Esophagus squamous epithelium (tissue), 5 donors: ENCODE measurements at places on chromosomes 2 and 18. TPM values are rescaled to one million over a fixed set of nuclear protein-coding genes. Genes with fewer than 3 reads are reported as not detected.

DNA sequence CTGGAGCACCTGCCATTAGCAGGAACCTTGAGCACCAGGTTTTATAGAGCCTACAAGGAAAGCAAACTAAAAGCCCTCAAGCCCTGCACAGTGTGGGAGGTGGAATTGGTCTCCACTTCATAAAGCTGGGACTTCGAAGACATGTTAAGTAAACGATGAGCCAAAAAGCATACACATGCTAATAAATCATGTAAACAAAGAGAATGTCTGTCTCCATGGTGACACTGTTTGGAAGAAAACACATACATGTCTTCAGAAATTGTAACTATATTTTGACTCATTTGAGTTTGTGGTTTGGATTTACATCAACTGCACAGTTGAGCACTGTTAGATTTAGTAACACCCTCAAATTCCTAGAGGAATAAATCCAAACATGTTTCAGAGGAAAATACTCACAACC is 978.5 kb upstream of the LRRTM1 start:
- DNase-seq: no peak

- no peak for DNase-seq
Observed at GRCh38 chr18:74196220-74197119, 48.1 kb downstream of the TIMM21 start.

DNA sequence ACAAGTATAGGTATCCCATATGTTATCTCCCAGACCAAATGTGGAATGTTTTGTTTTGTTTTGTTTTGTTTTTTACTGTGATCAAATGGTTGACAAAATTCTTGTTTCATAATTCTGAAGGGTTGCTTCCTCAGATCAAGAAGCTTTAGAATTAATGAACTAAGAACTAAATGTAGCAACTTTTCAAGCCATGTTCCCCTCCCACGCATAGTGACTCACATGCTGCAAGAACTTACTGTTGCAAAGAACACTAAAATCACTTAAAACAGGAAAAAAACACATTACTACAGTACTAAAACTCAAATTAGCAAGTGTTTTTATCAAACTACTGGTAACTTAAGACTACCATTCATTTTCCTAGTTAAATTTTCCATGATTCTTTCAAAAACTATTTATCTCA is 30.6 kb downstream of the HNRNPLL start:
- DNase-seq: no peak

DNA sequence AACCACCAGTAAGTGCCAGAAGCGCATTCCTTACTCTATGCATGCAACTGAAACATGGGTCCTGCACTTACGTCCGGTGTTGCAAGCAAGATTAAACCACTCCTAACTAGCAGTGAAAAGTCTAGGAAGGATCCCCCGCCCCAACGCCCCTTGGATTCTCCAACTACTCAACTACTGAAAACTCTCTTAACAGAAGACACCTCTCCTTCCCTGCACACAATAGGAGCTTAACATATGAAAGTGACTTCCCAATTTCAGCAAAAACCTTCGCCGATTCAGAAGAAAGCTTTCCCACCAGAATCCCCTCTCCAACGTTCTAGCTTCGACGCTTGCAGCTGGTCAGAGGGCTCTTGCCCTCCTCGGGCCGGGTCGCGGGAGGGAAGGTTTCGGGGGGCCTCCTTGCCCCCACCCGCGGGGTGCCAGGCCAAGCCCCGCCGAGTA is 578 bp downstream of the IWS1 start:
- no peak for DNase-seq

CWC22 gene
- total RNA-seq: 19.0 TPM

PMS1 gene
- total RNA-seq: 15.3 TPM

- DNase-seq: no peak
Observed at GRCh38 chr2:18889565-18890332, 300.4 kb upstream of the NT5C1B start.

DNA sequence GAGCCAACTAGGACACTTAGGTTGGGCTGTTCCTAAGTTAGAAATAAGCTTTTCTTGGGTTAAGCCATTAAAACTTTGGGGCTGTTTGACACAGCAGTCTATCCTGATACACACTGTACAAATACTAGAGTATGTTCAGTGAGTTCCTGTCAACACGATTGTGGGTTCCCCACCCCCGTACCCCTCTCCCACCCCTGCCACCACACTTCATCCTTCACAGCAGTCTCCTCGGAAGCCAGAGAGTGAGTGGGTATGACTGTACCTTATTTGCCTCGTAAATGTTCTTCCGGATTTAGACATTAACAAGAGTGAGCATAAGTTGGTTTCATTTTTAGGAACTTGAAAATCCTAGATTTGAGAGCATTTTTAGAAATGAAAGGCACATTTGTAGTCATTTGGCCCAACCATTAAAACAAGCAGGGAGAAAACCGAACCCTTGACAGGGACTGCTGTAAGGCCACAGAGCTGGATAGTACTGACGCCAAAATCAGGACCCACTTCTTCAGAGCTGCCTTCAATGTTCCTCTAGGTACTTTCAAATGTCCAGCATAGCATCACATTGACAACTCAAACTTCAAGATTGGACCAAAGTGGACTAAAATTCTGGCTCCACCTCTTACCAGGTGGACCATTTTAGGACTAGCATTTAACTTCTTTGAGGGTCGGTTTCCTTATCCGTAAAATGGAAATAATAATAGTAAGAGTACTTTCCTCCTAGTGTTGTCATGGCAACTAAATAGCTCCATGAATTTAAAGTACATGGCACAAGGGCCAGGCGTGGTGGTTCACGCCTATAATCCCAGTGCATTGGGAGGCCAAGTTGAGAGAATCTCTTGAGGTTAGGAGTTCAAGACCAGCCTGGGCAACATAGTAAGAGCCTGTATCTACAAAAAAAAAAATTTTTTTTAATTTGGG is 166.3 kb upstream of the SERTAD2 start:
- no peak for DNase-seq

DNA sequence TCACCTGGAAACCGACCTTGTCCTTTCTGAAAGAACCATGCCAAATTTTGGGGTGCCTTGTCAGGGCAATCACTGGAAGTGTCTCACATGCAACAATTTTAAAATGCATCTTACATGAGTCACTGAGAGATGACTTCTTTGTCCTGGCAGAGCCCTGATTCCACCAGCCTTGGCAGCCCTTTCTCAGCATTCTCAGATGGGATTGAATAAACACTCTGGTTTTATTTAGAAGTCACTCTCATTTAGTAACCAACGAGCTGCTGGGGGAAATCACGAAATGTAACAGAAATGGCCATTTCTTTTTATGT is 3.8 kb upstream of the ATP8B1 start:
- DNase-seq: no peak

SMARCAL1 gene
- total RNA-seq: 17.7 TPM

DNA sequence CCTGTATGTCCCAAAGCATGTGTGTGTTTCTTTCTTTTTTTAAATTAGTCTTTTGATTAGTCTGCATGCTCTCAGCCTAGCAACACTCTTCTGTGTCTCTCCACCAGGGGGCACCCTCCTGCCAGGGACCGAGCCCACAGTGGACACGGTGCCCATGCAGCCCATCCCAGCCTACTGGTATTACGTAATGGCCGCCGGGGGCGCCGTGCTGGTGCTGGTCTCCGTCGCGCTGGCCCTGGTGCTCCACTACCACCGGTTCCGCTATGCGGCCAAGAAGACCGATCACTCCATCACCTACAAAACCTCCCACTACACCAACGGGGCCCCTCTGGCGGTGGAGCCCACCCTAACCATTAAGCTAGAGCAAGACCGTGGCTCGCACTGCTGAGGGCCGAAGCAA is 93.8 kb downstream of the NRP2 start:
- no peak for DNase-seq

TMEM185B gene
- 20.9 TPM for total RNA-seq

DNA sequence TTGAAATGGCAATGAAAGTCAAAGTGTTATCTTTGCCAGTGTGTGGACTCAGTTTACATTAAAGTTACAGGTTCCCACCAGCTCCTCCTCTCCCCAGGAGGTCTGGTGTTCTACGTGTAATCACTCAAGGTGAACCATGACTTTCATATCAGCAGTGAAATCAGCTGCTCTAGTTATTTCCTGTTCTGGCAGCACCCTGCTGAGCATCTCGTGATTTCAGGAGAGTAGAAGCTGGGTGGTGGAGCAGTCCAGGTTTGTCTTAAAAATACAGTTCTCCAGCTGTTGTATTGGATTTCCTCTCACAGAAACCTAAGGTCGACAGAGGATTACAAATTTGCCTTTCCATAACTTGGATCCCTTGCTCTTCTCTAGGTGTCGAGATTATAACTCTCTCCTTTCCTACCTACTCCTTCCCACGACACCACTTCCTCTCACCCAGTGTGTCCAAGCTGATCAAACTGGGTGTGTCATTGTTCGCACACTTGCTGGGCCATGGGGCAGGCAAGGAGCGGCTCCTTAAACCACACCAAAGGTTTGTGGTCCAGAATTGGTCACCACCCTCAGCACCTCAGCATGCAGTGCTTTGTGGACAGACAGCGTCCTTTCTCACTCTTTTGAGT is 13.0 kb upstream of the ARHGAP25 start:
- DNase-seq: no peak

NGEF gene
- 5.2 TPM for total RNA-seq

DNA sequence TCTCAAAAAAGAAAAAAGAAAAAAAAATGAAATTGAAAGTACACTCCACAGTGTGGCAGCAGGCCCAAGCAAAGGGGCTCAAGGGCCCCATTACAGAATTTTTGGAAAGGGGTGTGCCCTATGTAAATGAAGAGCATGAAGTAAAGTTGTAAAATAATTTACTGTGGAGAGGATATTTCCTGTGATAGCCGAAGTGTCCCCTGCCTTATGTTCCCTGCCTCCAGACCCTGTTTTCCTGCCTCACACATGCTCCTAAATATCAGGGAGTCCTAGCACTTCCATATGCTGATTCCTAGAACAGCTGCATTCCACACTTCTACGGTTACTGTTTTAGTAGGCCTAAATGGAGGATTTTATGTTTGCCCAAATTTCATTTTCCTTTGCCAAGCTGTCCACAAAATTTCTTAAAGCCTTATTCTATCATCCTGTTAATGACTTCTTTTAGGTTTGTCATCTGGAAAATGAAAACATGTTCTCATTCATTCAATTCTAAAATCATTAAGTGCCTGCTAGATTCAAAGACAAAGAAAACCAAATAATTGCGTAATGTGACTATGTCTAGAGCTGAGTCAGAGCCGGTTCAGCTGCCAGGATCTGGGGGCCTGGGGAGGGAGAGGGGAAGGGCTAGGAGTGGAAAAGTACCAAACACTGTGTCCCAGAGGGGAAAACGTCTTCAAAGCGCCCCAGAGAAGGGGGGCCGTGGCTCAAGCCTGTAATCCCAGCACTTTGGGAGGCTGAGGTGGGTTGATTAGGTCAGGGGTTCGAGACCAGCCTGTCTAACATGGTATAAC is 25.9 kb upstream of the IMPA2 start:
- no peak for DNase-seq

- DNase-seq: no peak
Observed at GRCh38 chr18:22355598-22355997, 62.1 kb downstream of the CTAGE1 start.

CD207 gene
- 2.5 TPM for total RNA-seq

KIAA2012 gene
- total RNA-seq: not detected

DNA sequence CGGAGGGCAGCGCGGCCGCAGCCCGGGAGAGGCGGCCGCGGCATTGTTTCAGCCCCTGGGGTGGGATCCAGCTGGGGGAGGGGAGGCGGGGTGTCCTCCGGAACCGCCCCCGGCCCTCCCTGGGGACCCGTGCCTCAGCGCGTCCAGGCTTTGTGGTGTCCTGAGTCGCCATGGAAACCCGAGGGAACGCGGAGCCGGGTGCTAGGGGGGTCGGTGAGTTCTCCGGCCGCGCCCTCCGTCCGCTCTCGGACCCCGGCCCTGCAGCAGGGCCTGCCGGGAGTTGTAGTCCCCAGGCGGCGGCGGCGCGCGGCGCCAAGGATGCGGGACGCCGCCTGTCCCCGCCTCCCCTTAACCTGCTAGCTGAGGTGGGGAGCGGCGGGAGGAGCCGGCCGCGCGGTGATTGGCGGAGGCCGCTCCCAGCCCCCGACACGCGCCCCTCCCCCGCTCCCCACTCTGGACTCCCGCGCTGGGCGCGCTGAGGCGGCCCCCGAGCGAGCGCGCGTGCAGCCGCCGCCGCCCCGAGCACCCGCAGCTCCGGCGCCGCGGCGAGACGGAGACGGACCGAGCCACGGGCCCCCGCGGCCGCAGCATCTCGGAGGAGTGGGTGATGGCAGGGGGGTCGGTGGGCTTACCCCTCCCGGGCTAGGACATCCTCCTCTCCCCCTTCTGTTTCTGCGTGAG is at the start of gene DPYSL5:
Gene DPYSL5 (plus strand): TSS at position 478 of the 681 bp plus-strand sequence. CDS start 50,368 bp downstream, outside the sequence.
- no peak for DNase-seq

GRCh38 chr2:133790711-133791110 is 222.4 kb upstream of the NCKAP5 start:
- DNase-seq: no peak

STEAP3 gene
- 27.4 TPM for total RNA-seq

GRCh38 chr2:28352610-28353195 is 40.0 kb upstream of the FOSL2 start:
- DNase-seq: no peak

DNA sequence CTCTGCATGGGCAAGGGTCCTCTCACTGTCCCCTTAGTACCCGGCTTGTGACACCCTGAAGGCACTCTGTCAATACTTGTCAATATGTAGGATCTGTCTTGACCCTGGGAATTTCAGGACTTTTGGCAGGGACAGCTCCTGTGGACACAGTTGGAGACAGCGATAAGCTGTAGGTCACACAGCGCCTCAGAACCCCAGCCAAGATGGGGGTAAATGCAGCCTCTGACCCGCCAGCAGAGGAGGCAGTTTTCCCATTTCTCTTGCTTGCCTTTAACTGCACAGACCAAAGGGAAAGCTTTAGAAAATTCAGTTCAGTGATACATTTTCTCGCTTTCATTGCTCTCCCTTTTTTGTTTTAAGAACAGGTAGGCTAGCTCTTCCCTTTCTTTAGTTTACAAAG is 54.8 kb upstream of the KLHL29 start:
- no peak for DNase-seq

GRCh38 chr2:8174641-8175257 is 507.1 kb upstream of the ID2 start:
- no peak for DNase-seq

- DNase-seq: no peak
Observed at GRCh38 chr2:85503851-85504777, 34.9 kb upstream of the MAT2A start.

OSBPL6 gene
- 6.1 TPM for total RNA-seq

- DNase-seq: no peak
Observed at GRCh38 chr2:48482769-48483168, 47.2 kb upstream of the STON1 start.

- no peak for DNase-seq
Observed at GRCh38 chr2:167297292-167297691, 409.0 kb downstream of the XIRP2 start.

PROC gene
- total RNA-seq: not detected

SLC11A1 gene
- total RNA-seq: 10.6 TPM

DUSP19 gene
- 0.70 TPM for total RNA-seq

CFC1 gene
- not detected for total RNA-seq

- no peak for DNase-seq
Observed at GRCh38 chr18:21826641-21827302, 86.2 kb downstream of the MIB1 start.

- DNase-seq: no peak
Observed at GRCh38 chr2:185835974-185836373, 97.4 kb downstream of the FSIP2 start.

RUFY4 gene
- total RNA-seq: not detected

GRCh38 chr2:134402410-134402809 is 148.5 kb downstream of the MGAT5 start:
- DNase-seq: no peak

GRCh38 chr18:59961070-59961469 is 61.3 kb downstream of the PMAIP1 start:
- DNase-seq: no peak

UPP2 gene
- not detected for total RNA-seq

REV1 gene
- total RNA-seq: 22.5 TPM

GRCh38 chr2:5945742-5946141 is 253.6 kb downstream of the SOX11 start:
- DNase-seq: no peak

- DNase-seq: no peak
Observed at GRCh38 chr2:109065391-109065734, 63.6 kb upstream of the SH3RF3 start.
